ENCODE measurements at places on chromosomes 6 and 20.

DNA sequence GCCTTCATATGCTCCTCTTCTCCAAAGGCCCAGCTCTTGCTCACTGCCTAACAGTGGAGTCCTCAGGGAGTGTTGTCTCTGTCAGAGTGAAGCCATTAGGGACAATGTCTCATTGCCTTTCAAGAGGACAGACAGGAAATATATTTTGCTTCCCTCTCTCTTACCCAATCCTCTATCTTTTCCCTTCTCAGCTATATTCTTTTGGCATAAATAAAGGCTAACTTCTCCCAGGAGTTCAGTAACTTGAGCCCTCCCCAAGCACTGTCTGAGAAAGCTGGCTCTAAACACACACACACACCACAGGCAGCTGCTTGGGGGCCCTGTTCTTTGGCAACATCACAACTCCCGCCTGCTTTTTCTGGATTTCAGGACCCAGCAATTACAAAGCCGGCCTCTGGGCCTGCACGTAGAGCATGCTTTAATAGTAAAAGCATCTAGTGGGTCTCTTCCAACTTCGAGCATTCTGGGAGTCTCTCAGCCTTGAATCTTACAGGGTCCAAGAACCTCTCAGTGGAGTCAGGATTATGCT lies 34.7 kb upstream of the LAMA4 start:
- no peak for DNase-seq

DNA sequence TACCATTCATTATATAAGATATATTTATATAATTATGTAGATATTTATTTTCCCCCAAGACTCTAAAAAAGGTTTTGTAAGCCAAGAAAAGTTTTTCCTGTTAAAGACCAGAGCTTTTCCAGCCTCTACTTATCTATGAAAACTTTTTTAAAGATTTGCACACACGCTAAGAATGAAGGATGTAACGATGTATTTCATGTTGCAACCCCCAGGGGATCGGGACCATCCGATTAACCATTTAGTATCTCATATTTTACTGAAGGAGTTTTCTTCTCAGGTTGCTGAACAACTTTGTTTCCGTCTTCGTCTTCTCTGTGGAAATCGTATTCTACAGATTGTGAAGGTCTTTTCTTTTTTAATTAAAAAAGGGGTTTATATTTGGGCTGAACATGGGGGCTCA lies 70.0 kb upstream of the SASH1 start:
- no peak for DNase-seq

DNA sequence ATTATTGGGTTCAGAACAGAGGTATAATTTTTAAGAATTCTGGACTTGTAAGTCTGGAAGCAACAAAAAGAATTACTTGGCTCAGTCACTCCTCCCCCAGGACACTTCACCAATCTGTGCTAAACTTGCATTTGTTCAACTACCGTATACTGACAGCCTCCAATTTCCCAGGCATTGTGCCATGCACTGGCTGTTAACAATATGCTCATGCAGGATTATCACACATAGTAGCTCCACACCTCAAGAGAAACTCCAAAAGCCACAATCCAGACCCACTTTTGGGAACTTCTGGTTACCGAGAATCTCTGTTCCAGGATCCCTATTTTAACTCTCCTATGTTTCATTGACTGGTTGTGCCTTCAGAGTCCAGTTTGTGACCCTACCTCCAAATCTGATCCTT lies 7.7 kb downstream of the ADGRF1 start:
- no peak for DNase-seq

GRCh38 chr20:46644733-46645132 lies 6.5 kb downstream of the SLC13A3 start:
- DNase-seq, result no peak

- DNase-seq, result peak; percentile 33
Observed at GRCh38 chr20:52269321-52269720, 77.7 kb upstream of the ZFP64 start.

DNA sequence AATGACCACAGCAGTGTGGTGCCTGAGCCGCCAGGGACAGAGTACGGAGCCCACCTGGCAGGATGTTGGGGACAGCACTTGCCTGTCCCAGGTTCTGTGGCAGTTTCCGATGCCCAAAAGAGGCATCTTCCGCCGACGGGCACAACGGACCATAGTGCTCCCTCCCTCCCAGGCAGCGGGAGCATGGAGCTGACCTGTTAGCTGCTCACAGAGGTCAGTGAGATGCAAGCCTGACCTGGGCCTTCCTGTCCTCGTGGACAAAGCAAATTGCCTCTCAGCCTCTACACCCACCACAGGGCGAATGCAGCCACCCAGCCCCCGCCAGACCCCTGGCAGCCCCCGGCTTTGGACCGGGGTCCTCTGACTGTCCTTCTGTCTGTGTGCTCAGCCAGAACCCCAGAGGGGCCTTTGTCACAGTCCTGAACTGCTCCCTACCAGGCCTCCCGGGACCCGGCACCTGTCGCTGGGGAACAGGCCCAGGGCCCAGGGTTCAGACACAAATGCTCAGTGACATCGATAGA lies 16.2 kb upstream of the FRMD1 start:
- no peak for DNase-seq

DNA sequence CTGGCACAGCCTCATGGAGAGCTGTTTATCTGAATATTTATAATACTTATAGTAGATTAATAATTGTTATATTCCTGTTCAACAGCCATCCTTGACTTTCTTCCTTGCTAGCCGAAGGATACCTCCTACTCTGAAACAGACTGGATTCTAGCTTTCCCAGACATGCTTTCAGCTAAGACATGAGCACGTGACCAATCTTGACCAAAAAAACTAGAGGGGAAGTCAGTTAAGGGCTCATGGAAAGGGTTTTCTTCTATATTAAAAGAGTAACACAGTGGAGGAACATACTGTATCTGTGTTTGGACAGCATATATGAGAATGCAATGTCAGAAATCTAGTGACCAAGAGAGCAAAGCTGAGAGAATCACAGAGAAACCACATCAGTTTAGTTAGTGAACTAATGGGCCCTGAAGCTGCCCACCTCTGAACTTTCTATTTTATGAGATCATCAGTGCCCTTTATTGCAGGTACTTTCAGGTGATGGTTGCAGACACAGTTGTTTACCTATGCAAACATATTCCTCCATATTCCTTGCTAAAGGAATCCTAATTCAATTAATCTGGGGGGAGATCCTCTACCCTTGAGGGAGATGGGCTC lies 140.4 kb upstream of the SLC24A3 start:
- no peak for DNase-seq

DNA sequence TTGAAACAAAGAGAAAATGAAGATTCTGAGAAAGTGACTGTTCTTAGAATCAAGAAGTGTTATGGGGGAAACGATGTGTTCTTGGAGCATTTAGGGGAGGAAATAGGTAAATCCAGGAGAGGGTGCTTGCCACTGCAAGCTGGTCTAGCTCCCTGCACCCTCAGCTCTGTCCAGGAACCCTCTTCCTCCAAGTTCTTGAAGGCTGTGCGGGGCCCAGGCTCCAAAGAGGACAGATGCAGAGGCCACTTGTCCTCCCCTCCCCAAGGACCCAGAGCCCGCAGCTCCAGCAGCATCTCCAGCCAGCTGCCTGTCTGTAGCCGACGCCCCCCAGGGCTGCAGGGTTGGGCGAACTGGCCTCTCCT lies 87.9 kb downstream of the CDC5L start:
- DNase-seq, result no peak

- no peak for DNase-seq
Observed at GRCh38 chr6:12836009-12836408, 119.4 kb downstream of the PHACTR1 start.

DNA sequence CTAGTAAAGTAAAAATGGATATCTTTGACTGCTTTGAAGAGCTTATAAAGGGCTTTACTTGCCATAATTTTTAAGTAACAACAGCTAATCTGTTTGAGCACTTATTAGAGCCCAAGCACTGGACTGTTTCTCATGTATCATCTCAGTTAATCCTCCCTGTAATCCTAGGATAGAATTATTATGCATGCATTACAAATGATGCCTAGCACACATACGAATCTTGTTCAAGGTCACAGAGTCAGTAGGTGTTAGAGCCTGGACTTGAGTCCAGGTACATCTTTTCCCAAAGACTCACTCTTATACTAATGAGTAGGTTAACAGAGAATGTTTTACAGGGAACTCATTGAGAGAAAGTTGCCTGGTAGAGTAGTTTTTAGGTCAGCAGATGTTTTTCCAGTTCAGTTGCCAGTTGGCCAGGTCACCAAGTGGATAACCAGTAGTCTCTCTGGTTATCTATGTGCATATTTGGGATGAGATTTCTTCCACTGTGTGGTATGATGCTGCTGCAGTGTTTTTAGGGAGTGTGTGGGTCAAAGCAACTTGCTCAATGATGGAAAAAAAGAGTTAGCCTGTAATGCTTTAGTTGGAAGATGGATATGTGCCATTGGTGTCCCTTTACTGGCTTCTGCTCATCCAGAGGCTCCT lies 32.3 kb upstream of the LAMA4 start:
- no peak for DNase-seq

DNA sequence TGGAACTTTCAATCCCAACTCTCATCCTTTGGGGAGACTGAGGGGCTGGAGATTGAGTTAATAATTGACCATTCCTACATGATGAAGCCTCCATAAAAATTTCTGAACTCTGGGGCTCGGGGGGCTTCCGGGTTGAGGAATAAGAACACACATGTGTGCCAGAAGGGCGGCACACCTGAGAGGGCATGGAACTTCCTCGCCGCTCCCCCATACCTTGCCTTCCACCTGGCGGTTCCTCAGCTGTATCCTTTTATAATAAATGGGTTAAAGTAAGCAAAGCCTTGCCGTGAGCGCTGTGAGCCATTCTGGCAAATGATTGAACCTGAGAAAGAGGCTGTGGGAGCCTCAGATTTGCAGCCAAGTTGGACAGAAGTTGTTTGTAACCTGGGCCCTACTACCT lies 164.8 kb downstream of the LY86 start:
- DNase-seq, result no peak

DNA sequence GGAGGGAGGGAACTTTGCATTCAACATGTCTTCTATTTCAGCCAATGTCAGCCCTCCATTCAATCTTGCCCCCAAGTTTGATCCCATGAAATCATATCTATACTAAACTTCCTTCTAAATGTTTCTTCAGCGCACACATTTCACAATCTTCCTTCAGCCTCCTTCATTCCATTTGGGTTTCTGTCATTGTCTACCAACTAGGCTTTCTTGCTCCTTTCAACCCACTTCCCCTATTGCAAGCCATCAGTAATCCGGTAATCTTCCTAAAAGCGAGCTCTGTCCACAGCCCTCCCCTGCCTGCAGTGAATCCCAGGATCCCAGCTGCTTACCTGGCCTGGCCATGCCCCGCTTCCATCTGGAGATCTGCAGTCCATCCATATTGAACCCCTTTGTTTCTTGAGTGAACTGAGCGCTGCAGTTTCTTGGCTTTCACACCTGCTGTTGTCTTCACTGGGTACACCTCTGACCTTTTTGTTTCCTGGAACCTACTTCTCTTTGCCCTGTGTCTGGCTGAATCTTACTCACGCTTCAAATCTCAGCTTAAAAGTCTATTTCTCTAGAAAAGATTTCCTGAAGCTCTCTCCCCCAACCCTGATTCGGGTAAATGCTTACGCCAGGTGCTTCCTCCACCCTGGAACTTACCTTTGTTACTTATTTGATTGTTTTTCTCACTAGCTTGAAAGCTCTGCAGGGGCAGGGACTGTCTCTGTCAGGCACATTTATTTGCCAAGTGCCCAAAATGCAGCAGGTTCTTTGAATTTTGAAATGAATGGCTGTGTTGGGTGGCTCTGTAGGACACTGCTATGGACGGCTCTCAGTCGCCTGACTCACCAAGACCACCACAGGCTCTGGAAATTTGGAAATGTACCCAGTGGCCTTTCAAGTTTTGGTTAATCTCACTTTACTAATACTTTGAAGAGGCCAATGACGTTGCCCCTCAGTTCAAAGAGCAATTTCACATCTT lies 50.3 kb downstream of the ADTRP start:
- DNase-seq, result no peak

GRCh38 chr20:32511358-32512046 lies 73.6 kb downstream of the NOL4L start:
- DNase-seq, result no peak

- peak; percentile 85 for DNase-seq
Observed at GRCh38 chr20:2752567-2753460, 47.6 kb downstream of the CPXM1 start.

GRCh38 chr20:46631874-46632446 lies 19.3 kb downstream of the SLC13A3 start:
- peak; percentile 25 for DNase-seq

GRCh38 chr6:70663881-70664466 lies 3.7 kb upstream of the SMAP1 start:
- DNase-seq, result no peak

GRCh38 chr20:32231245-32231644 lies 23.6 kb downstream of the POFUT1 start:
- DNase-seq, result no peak

DNA sequence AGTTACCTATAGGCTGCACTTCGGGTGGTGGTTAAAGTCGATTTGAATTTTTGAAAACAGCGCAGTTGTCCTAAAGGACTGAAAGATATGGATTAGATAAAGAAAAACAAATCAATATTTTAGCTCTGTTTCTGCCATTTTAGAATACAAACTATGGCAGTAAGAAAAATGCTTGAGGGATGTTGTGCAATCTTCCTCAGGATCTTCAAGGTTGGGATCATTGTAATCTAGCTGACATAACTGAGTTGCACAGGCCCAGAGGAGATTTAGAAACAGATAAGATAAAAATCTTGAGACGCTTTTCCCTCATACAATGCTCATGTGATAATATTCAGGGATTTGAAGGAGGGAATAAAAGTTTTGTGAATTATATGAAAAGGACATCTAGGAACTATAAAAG lies 926 bp downstream of the PEX3 start:
- no peak for DNase-seq

DNA sequence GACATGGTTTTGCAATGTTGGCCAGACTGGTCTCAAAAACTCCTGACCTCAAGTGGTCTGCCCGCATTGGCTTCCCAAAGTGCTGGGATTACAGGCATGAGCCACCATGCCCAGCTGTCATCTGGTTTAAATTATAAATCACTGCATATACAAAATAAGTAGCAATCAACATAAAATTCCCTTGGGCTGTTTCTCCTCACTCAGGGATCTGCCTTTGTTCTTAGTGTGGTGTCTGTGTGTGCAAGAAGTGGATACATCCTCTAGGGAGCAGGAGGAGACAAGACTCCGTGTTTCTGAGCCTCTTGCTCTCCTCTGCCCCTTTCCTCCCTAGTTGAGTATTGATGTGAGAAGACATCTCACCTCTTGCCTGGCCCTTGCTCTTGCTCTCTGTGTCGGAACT lies 65.2 kb upstream of the ADGRF4 start:
- no peak for DNase-seq

All from lower leg skin (tissue), 4 donors.